ENCODE measurements at places on chromosomes 4 and X.
A peak's percentile ranks its signal among the peaks of the same experiment; 100 is the strongest.

DNA sequence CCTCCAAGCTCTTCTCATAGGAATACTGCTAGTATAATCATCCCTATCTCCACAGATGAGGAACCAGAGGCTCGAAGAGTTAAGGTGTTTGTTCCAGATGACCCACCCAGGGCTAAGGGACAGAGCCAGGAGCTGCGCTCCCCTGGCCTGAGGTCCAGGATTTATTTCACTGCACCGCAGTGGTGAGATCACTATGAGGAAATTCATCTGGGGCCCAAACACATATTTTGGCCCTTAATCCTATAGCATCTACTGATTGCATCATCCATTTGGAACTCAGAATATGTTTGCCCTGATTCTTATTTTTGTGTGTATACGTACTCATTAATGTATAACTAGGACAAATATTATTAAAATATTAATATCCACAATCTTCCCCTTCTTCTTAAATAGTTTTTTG, 100.1 kb upstream of the RBPJ start:
- DNase-seq, result no peak

DNA sequence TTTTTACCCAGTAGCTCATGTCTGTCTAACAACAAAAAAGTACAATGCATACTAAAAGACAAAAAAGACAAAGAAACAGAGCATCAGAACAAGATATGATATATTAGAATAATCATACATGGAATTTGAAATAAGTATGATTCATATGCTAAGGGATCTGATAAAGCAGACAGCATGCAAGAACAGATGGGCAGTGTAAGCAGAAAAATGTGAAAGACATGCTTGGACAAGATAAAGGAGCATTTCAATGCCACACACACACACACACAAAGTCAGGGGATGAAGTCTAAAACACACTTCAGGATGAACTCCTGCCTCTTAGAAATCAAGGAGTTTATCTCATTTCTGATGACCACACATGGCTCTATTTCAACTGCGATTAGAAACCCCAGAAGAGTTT, 649.6 kb upstream of the NDST4 start:
- DNase-seq, result no peak

- DNase-seq, result no peak
These were observed 210.8 kb upstream of the IRS4 start for GRCh38 chrX:108947205-108947604.

DNA sequence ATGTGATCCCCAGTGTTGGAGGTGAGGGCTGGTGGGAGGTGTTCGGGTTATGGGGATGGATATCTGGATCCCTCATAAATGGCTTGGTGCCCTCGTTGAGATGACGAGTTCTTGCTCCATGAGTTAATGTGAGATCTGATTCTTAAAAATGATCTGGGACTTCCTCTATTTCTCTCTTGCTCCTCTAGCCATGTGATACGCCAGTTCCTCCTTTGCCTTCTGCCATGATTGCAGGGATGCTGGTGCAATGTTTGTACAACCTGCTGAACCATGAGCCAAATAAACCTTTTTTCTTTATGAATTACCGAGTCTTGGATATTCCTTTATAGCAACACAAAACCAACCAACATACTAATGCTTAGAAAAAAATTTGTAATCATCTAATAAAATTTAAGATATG, 56.6 kb downstream of the STAP1 start:
- no peak for DNase-seq

DNA sequence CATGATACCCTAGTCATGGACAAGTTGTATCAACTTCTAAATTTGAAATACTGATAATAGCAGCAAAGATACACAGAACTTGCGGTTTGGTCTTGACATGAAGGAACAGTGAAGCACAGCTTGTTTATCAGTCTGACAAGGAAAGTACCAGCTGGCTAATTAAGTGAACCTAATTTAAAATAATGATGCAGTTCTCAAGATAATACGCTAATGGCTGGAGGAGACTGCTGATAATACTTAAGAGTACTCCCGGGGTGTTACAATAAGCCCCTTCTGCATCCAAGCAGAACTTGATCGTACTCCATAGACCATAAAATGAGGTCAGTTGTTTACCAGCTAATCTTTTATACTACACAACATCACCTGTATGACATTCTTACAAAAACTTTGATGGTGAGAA, 697.5 kb downstream of the FSTL5 start:
- no peak for DNase-seq

DNA sequence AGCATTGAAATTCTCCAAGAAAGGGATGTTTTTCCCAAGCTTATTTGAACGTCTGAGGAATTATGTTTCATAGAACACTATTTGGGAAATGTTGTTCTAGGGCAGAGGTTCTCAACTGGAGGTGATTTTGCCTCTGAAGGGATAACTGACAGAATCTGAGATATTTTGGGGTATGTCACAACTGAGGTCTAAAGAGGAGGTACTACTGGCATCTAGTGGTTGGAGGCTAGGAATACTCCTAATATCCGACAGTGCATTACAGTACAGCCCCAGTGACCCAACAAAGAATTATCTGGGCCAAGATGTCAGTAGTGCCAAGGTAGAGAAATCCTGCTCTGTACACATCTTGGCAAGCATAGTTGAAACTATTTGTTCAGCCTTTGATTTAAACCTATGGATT, 6.4 kb downstream of the HSPA4L start:
- DNase-seq, result no peak

- DNase-seq, result no peak
These were observed 42.1 kb upstream of the PDGFC start for GRCh38 chr4:157013656-157014055.

GRCh38 chr4:7196736-7197135, 4.4 kb downstream of the SORCS2 start:
- DNase-seq, result no peak

- DNase-seq, result no peak
These were observed 6.1 kb upstream of the SPATA18 start for GRCh38 chr4:52045028-52045427.

- no peak for DNase-seq
These were observed 102.5 kb downstream of the ASMT start for GRCh38 chrX:1717373-1717772.

DNA sequence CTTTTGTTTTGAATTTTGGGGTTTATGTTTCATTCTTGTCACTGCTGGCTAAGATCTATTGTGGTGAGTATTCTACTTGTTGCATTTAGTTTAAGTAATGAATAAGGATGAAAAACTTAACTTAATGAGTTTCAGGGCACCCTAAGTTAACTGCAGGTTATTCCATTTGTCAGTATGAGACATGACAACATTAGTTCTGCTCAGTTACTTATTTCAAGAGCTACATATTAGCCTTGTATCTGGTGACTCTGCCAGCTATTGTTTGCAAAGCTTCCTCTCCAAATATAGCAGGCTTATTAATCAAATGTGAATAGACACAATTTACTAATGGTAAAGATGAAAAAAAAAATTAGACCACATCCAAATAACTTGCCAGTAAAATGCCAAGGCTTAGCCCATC, 567.1 kb downstream of the IL15 start:
- no peak for DNase-seq

DNA sequence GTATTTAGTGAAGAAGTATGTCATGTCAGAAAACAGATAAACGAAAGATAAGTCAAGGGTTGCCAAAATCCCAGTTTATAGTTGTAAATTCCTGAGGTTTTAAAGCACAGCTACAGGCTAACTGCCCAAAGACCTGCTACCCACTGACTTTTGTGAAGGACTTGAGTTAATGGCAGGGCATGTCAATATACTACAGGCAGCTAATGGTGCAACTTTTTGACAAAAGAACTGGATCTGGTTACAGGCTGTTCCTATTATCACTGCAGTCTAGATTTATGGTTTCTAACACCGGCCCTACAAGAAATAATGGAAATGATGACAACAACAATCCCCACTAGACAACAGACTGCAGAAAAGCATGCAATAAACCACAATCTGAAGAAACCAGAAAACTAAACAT, 6.4 kb downstream of the SCML2 start:
- no peak for DNase-seq

DNA sequence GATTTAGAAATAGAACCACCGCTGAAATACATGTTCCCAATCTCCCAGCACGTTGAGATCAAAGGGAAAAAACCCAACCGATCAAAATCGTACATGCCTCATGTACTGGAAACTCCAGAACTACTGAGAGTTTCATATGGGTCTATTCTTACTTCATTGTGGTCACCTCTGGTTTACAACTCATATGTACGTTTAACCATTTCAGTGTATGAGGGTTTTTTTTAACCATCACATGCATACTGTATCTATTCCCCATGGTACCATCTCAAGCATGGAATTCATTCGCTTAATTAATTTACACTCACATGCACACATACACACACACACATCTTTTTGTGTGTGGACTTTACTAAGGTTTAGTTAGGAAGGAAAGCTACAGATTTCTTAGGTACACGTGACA, 46.0 kb upstream of the CLNK start:
- DNase-seq, result no peak

GRCh38 chr4:80054375-80054774, 18.7 kb downstream of the ANTXR2 start:
- DNase-seq, result no peak

GRCh38 chrX:38561126-38561868, at the start of gene TSPAN7:
TSPAN7 (plus strand) TSS chrX:38561542; CDS start chrX:38561547, 5 bp downstream.
- DNase-seq, result peak; percentile 19

- no peak for DNase-seq
These were observed 4.2 kb downstream of the SLC30A9 start for GRCh38 chr4:41994461-41994985.

GRCh38 chr4:19195696-19196095, 1056.0 kb upstream of the SLIT2 start:
- DNase-seq, result no peak

- DNase-seq, result no peak
These were observed 1023.8 kb downstream of the FAT4 start for GRCh38 chr4:126338548-126338947.

- no peak for DNase-seq
These were observed 25.6 kb downstream of the NR0B1 start for GRCh38 chrX:30283456-30284200.

- DNase-seq, result no peak
These were observed 108.7 kb downstream of the DHRSX start for GRCh38 chrX:2391869-2392606.

GRCh38 chr4:66572949-66573348, 902.7 kb upstream of the EPHA5 start:
- no peak for DNase-seq

GRCh38 chr4:6049985-6050384, 31.8 kb upstream of the C4orf50 start:
- DNase-seq, result no peak

GRCh38 chrX:114889481-114889880, 127.9 kb downstream of the IL13RA2 start:
- no peak for DNase-seq

GRCh38 chr4:46818604-46819003, 90.4 kb downstream of the COX7B2 start:
- DNase-seq, result no peak

DNA sequence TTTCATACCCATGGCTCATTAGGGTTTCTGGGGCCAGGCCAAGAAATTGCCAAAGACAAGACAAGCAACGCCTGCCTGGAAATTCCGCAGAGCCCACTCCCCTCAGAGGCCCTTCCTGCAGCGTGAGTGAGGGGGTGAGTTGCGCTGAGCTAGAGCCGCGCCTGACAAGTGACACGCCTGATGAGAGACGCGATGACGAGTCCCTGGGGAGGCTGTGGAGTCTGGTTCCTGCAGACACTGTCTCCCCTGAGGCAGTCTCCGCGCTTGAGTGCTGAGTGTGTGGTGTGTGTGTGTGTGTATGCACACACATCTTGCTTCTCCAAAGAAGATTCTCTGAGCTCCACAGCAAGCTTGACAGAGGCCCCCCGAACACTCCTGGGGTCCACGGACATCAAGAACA, 269.8 kb downstream of the BCOR start:
- no peak for DNase-seq

- no peak for DNase-seq
These were observed 50.0 kb downstream of the KDR start for GRCh38 chr4:55075376-55075775.

GRCh38 chr4:5719350-5720055, 8.5 kb downstream of the EVC start:
- no peak for DNase-seq

- no peak for DNase-seq
These were observed 52.7 kb downstream of the PSAPL1 start for GRCh38 chr4:7381890-7382633.

DNA sequence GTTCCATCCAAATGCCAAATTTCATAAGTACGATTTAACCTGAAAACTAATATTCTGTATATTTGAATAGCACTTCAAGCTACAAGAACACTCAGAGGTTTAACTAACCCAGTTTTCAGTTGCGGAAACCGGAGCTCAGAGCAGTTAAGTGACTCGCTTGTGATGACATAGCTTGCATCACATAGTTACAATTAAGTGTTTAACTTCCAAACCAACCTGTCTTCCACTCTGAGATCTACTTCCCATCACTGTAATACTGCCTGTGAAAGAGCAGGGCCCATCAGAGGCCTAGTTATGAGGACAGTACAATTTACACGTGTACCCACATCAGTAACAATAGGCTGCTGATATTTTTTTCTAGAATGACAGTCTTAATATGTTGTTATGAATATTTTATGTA, 120.3 kb downstream of the MAD2L1 start:
- no peak for DNase-seq

GRCh38 chr4:37421614-37422013, 177.1 kb downstream of the NWD2 start:
- no peak for DNase-seq

DNA sequence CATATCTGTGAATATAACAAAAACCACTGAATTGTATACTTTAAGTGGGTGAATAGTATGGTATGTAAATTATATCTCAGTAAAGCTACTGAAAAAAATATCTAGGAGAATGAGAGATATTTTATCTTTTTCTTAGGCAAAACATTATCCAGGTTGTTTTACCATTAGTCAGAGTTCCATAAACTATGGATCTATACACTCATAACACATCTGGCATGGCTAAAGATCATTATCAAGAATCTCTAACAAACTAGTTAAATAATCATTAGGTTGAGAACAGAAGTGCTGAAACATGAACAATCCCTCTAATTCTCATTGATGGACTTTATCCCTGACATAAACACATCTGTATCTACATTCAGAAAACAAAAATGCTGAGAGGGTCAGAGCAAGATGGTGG, 15.6 kb downstream of the MED14 start:
- DNase-seq, result no peak

GRCh38 chr4:55546506-55546755, 278 bp downstream of the CLOCK start:
- DNase-seq, result peak; percentile 65

DNA sequence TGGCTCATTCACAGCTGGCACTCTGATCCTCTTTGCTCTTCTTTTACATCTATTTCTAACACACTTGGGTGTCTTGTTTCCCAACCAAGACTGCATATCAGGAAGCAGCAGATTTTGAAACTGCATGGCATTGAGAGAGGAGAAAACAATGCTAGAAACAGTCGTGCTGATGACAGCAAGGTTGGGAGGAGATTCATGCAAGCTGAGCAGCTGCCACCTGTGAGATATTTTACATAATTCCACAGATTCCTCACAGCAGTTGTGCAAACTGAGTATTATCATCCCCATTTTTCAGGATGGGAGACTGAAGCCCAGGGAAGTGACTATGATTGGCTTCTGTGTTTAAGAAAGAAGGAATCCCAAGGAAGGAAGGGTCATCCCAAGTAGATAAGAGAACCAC, 105.0 kb downstream of the SLC2A9 start:
- no peak for DNase-seq

Data from NCI-H1048 (cell line).